ENCODE measurements at places on chromosomes 1 and 21.

DNA sequence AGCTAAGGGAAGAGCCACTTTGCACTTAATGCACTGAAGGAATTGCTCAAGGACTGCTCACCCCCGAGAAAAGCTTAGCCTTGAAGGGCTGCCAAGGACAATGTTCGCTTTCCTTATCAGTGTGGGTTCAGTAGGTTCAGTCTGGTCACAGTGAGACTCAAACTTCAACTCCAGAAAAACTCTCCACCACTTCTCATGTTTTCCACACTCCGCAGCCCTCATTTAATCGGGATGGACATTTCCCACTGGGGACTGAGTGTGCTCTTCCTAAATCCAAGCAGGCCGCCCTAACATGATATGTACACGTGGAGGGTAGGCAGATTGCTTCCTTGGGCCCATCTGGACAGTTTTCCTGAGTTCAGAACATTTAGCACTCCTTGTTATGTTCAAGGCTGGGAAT is 19.5 kb downstream of the SUSD4 start:
- no peak for DNase-seq

DNA sequence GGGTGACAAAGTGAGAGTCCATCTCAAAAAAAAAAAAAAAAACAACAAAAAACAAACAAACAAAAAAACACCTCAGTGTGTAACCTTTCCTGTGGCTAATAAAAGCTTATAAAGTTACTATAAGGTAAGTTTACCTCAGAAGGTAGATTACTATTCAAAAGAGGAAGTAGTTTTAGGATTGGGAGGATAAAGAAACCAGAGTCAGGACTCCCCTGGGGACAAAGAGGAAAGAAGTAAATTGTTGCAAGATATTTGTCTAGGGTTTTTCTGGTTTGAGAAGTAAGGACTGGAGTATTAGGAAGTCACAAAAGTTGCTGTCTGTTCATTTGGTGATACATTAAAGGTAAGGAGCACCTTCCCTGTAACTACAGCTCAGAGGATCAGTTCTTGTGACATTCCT is 23.8 kb upstream of the CENPF start:
- no peak for DNase-seq

DNA sequence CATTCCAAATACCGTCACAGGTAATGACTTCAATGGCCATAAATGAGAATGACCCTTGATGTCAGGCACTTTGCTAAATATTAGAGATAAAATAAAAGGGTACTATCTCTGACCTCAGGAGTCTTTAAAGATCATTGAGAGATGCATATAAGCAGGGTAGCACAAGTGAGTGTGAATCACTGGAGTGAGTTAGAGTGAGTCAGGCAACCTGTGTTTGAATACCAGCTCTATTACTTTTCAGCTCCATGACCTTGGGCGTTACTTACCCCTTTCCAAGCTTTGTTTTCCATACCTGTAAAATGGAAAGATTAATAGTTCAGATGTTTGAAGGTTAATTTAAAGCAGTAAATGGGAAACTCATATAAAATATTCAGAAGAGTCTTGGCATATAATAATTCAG is 1058.0 kb upstream of the ADGRL4 start:
- no peak for DNase-seq

DNA sequence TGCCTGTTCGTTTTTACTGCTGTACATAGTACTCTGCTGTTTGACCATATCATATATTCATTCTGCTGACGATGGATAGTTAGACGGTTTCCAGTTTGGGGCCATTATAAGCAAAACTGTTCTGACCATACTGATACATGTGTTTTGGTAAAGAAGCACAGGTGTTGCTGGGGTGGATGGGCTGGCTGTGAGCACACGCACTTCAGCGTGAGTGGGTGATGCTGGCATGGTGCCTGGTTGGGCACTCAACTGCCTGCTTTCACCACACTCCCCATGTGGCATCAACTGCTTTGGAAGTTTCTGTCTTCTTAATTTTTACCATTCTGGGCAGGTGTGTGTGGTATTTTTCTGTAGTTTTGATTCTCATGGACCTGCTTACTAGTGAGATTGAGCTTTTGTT is 37.3 kb downstream of the ADARB1 start:
- DNase-seq = no peak

DNA sequence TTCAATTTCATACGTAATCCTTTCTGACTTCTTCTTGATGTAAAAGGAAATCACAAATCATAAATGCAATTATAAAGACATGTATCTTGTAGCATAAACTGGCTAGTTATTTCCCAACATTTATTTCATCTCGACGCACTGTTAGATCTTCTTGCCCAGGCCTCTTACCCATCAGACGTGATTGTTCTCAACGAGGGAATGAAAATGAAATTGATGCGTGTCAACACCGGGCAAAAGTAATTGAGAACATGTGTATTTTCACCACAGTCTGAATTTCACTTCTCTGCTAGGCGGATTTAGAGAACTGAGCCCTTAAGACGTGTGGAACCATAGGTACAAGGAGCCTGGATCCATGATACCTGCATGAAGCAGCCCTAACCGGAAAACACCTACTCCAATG is 519.7 kb downstream of the KCNT2 start:
- no peak for DNase-seq

DNA sequence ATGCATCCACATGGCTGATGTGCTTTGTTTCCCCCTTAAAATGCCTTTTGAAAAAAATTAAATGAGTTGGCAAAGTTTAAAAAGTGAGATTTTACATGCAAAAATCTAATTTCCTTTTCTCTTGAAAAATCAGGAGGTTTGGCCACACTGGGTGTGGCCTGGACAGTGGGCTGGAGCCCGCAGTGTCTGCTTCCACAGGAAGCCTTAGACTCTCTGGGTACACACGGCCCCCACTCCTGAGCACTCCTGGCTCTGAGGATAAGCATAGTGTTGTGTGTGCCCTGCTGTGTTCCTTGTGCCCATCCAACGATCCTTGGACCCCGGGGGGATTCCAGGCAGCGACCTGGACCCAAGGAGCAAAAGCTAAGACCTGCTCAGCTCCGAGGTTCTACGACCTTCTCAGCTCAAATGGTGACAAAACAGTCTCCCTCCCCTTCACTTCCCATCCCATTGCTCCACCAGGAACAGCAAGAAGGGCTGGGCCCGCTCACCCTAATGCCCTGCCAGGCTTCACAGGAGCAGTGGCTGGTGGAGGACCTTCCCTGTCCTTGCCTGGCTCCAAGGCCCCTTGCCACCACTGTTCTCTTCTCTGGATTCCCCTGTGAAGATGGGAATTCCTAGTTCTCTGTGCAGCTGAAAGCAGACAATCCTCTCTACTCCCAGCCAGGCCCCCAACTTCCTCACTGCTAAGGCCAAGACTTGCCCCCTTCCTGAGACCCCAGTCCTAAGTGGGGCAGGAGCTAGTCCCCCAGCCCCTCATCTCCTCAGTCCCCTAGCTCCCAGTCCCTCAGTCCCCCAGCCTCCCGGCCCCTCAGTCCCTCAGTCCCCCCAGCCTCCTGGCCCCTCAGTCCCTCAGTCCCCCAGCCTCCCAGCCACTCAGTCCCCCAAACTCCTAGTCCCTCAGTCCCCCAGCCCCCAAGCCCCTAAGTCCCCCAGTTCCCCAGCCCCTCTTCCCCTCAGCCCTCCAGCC is 395.8 kb downstream of the PTPRU start:
- DNase-seq = no peak

DNA sequence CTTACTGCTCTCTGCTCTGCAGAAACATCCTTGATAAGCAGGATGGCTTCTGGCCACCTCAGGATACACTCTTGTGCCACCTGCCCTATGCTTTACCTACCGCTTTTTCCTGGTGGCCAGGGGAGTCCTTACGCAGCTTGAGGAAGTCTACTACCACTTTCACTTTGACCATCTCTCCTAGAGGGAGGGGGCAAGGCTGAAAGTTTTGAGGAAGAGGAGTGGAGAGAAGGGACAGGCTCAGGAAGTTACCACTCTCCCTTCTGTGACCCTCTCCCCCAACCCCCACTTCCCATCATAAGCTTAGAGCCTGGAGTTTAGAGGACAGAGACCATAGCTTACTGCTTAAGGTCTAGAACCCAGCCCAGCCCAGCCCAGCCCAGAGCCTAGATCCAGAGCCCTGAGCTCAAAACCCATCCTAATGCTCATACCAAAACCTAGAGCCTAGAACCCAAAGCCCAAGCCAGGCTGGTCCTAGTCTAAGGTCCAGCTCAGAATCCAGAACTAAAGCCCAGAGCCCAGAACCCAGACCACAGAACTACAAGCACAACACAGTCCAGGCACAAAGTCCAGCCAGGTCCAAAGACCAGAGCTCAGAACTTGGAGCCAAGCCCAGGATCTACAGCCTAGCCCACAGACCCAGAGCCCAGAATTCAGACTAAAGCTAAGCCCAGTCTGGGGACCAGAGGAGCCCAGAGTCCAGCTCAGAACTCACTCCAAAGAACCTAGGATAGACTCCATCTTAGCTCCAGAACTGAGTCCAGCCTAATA is 18.0 kb upstream of the MFSD2A start:
- no peak for DNase-seq

GRCh38 chr21:41133874-41134522 is 34.0 kb upstream of the BACE2 start:
- DNase-seq = no peak

GRCh38 chr1:19441048-19441780 is 44.1 kb downstream of the CAPZB start:
- DNase-seq = no peak

- DNase-seq = no peak
These were observed 19.8 kb upstream of the PRDM16 start for GRCh38 chr1:3049164-3049563.

GRCh38 chr1:53822931-53823330 is 15.2 kb downstream of the NDC1 start:
- no peak for DNase-seq

- no peak for DNase-seq
These were observed 40.1 kb downstream of the RSPH1 start for GRCh38 chr21:42455754-42456440.

DNA sequence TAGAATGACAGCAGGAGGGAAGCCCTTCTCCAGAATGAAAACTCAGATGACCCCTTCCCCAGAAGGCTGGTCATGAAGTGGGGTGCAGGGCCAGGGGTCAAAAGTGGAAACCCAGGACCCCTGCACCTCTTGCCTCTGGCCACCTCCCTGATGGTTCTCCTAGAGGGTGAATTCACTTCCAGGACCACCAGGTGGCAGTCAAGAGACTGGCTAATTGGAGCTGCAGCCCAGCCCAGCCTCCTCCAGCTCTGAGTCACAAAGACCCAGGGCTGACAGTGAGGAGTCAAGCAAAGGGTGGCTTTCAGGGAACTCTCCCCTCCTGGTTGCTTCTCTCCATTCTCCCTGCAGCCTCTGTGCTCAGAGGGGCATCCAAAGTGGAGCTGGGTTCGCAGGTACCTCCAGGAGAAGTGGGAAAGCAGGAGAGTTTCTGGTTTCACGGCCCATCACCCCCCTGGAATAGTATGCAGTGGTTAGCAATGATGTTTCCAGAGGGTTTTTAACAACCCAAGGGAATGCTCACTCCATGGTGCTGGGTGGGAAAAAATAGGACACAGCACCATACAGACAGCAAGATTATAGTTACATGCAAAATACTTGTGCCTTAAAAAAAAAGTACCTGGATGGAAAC is 6.1 kb upstream of the EPHB2 start:
- DNase-seq = peak; percentile 53

DNA sequence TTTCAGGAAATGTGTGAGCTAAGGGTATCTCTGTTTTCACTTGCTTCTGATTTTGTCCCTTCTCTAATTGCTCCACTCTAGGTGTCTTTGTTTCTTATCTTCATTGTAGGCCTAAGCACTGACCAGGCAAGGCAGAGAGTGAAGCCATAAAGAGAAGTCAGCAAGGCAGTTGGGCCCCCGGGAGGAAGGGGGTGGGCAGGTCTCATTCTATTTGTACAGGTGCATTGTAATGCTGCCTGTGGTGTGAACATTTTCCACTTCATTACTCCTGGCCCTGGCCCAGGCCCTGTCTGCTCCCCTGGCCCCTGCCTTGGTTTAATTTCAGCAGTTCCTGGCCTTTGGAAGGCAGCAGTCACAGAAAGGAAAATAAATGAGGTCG is 86.4 kb upstream of the JUN start:
- DNase-seq = no peak

DNA sequence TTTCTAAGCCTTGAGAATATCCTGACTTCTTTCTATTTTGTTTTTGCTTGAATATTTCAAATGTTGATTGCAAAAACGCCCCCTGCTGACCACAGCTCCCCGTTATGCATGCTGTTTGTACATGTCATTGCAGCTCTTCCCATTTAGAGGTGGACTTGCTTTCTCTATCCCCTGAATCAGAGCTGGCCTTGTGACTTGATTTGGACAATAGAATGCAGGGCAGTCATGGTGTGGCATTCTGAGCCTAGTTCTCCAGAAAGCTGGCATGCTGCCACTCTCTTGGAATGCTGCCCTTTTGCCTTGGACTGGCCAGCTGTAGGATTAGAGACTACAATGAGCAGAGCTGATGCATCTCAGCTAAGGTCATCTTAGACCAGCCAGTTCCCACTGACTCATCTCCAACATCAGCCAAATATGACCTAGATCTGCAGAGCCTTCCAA is 1561.5 kb downstream of the MRPL39 start:
- DNase-seq = no peak

- no peak for DNase-seq
These were observed 737 bp upstream of the SMAP2 start for GRCh38 chr1:40372658-40373322.

GRCh38 chr1:231317306-231318014 is 20.2 kb downstream of the EXOC8 start:
- no peak for DNase-seq

- DNase-seq = no peak
These were observed 5.2 kb upstream of the HLX start for GRCh38 chr1:220873868-220874655.

DNA sequence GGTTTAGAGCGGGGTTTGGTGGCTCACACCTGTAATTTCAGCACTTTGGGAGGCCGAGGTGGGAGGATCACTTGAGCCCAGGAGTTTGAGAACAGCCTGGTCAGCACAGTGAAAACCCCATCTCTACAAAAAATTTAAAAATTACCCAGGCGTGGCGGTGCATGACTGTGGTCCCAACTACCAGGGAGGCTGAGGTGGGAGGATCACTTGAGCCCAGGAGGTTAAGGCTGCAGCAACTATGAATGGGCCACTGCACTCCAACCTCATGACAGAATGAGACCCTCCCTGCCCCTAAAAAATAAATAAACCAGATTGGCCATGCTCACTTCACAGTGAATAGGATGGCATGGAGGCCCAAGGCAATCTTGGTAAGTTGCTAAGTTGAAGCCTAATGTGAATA is 168.9 kb downstream of the RHOU start:
- DNase-seq = no peak

- no peak for DNase-seq
These were observed 16.5 kb downstream of the CACNA1E start for GRCh38 chr1:181499825-181500224.

DNA sequence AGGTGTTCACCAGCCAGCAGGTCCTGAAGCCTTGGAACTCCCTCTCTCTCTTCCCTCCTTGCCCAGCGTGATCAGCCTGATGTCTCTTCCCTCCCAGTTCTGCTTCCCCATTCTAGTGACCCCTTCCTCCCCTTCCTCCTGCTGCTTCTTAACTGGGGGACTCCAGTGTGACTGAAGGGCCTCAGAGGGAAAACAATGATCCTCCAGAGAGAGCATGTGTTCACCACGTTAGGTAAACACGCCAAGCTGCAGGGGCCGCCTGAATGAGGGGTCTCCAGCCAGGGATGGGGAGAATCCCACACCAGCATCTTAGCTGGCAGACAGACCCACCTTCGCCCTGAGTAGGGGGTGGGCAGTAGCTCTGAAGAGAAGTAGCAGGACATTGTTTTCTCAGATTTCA is 124.8 kb downstream of the TMEM53 start:
- DNase-seq = no peak

- DNase-seq = no peak
These were observed 701 bp upstream of the B3GALT2 start for GRCh38 chr1:193187114-193187513.

Data from stimulated activated CD8-positive, alpha-beta memory T cell treated with anti-CD3 and anti-CD28 coated beads, Interleukin-4, amount 100 ng/mL, for 4 hours (primary cell).